ENCODE measurements at places on chromosomes 11 and 22.

- peak; percentile 72 for DNase-seq
These were observed 539 bp downstream of the SLC35C1 start for GRCh38 chr11:45805305-45806071.

DNA sequence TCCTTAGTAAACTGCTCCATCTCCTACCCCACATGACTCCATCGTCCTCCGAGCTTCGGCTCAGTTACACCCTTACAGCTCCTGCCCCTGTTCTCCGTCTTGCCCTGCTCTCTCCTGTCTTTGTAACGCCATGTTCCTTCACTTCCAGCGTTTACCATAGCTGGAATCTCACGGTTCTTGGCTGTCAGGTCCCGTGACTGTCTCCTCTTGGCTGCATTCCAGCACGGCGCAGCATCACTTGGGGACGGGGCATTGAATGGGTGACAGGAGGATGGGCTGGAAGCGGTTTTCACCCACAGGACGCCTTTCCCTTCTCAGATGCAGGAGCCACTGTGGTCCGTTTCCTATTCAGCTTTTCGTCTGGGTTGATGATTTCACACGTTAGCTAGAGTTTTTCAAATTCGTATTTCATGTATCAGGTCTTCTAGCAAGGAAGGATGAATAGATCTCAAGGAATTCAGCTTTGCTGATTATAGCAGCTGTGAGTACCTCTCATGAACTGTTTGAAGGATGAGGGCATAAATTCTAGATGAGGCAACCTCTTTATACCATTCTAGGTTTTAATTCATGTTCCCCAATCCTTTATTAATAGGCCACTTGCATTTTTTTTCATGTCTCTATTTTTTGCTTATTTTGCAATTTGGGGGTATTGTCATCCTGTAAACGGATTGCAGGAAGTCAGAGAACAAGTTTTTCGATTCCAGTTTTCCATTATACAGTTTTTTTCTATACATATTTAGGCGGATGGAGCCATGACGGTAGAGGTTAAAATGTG lies 29.1 kb downstream of the ZBED4 start:
- no peak for DNase-seq

GRCh38 chr11:27293515-27294417 lies 69.2 kb downstream of the CCDC34 start:
- no peak for DNase-seq

DNA sequence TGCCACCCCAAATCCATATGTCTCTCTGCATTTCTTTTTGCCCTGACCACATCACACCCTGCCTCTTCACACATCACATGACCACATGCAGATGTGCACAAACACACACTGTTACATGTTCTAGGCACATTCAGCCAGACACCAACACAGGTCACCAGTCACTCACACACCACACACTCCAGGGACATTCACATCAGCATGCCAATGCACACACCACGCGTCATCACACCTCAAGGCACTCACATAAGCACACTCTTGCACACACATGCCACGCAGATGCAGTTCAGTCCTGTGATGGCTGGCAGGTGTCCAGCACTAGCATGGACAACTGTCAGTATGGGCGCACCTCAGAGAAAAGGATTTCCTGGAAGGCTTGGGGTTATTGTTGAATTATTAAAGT lies 77.0 kb upstream of the MYOD1 start:
- DNase-seq: no peak

- DNase-seq: no peak
These were observed 294.4 kb downstream of the DDX10 start for GRCh38 chr11:108959105-108959761.

DNA sequence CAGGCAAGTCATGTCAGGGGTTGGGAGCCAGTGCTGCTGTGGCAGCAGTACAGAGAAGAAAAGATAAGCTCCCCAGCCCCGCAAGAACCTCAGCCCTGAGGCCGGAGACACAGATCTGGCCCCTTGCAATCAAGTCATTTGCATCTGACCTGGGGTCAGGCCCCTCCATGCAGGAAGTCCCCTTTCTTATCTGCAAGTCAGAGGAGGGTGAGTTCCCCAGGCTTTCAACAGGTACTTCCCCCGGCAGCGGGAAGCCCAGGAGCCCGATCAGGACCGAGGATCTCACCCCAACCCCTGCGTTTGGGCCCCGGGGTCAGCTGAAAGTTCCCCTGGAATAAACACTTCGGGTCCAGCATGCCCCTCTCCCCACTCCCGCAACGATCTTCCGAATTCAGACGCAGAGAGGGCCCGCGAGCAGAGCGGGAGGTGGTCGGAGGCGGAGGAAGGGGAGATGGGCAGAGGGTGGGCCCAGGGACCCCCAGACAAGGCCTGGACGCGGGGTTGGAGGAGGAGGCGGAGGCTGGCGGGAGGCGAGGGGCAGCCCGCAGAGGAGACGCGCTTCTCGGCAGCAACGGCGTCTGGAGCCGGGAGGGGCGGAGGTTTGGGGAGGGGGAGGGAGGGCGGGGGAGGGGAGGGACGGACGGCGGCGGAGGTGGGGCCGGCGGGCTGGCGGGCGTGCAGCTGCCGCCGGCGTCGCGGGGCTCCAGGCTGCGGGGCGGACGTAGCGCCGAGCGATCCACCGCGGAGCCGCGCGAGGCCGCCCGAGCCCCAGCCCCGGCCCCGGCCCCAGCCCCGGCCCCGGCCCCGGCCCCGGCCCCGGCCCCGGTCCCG lies at the start of gene TSPAN18:
Gene TSPAN18 (plus strand): TSS at position 680 of the 831 bp plus-strand sequence. CDS start 179,455 bp downstream, outside the sequence.
- DNase-seq: peak; percentile 73

DNA sequence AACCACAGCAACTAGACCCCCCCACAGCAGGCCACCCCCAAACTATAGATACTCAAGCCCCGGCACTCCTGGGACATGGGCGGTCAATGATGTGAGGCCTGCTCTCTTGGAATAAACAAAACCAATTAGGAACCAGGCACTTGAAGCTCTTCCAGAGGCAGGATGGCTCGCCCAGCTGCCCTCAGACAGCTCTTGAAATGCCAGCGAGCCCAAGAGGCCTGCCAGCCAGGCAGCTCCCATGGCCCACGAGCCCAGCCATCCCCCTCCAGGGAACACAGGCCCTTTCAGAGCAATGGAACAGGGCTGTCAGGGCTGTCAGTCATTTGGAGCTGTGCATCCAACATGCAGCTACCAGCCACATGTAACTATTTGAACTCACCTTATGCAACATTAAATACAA lies 34.0 kb upstream of the TFIP11 start:
- DNase-seq: no peak

- peak; percentile 55 for DNase-seq
These were observed 77.6 kb upstream of the IGLL5 start for GRCh38 chr22:22810018-22810427.

DNA sequence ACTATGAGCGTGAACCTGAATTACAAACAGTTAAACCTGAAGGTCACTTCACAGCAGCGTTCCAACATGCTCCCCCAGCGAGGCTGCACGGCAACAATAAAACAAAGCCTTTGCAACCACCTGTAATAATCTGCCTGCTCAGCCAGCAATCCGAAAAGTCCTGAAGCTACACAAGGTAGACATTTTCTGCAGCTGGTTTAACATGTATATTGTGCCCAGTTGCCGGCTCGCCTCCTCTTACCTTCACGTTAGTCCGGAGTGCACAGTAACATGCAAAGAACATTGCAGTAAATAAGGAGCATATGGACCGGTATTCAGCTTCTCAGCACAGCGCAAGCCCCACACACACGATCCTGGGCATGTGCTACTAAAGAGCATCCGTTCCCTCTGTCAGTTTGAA lies 704.3 kb downstream of the DLG2 start:
- DNase-seq: no peak

DNA sequence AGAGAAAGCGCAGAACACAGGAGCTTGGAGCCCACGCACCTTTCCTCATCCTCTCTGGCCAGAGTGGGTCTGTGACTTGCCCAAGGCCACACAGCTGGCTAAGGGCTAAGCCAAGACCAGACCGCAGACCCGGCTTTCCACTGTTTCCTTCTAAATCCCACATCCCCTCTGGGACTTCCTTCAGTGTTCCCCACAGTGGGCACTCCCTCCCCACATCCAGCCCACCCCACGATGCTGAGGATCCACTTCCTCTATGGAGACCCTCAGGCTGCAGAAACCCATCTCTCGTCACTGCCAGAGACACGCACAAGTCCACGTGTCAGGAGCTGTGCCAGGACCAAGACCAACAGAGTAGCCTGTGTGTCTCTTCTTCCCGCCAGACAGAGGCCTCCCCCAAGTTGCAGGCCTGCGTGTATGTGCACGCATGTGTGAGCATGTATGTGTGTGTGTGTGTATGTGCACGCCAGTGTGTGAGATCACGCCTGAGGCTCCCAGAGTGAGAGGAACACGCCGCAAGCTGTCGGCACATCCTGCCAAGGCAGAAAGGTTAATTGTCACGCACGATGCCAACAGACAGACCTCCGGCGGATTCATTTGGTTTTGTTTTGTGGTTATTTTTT lies 21.6 kb downstream of the PDGFB start:
- DNase-seq: no peak

GRCh38 chr11:70590356-70590991 lies 192.1 kb downstream of the CTTN start:
- DNase-seq: no peak

- DNase-seq: no peak
These were observed 1335.9 kb downstream of the TBC1D22A start for GRCh38 chr22:48098243-48098920.

GRCh38 chr22:17563936-17564391 lies 666 bp downstream of the SLC25A18 start:
- peak; percentile 62 for DNase-seq
